ENCODE measurements at places on chromosomes 11 and 22.

- DNase-seq = no peak
Measured at GRCh38 chr11:30445056-30445455, 122.2 kb downstream of the ARL14EP start.

DNA sequence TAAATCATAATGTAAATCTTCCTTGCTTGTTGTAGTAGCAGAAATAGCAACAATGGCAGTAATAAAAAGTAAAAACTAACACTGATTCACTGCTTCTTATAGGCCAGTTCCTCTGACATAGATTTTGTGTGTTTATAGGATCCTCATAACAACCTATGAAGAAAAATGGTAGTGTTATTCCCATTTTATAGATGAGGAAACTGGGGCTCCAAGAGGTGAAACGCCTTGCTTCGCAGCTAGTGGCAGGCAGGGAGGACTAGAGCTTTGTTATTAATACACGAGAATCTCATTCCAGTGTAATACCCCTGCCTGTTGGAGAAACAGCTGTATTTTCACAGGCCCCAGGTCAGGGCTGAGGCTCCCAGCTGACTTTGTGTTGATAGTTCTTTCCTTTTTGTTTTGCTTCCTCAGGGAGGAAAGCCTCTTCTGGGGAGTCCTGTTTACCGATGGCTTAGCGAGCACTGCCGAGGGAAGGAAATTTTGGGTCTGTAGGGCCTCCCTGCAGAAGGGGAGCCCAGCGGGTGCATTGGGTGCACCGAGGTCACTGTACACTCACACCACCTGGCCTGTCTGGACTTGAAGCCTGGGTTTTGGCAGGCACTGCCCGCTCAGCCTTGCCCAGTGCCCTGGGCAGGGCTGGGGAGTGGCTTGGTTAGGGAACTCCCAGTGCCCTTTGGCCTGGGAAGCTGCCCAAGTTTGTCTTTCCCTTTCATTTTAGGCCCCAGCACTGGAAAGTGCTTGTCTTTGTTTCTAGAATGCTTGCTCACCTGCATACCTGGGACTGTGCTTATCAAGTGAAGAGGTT, 13.5 kb downstream of the KIAA1671 start:
- DNase-seq = no peak

DNA sequence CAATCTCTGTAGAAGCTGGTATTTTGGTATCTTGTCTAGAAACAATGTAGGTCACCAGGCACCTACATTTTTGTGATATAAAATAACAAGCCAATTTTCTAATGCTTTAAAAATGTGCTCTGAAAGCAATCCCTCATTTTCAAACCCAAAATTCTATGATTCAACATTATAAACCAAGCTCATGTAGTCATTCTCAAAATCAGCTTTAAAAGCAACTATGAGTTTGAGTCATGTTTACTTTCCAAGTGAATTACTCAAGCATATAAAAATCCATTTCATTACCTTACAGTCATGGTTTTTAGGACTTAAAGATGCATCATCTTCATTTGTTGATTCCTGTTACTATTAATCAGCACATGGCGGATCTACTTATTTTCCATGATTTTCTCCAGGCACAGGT, 216.4 kb downstream of the GRM5 start:
- DNase-seq = no peak

- DNase-seq = no peak
Measured at GRCh38 chr11:10895285-10895684, 37.4 kb upstream of the ZBED5 start.

DNA sequence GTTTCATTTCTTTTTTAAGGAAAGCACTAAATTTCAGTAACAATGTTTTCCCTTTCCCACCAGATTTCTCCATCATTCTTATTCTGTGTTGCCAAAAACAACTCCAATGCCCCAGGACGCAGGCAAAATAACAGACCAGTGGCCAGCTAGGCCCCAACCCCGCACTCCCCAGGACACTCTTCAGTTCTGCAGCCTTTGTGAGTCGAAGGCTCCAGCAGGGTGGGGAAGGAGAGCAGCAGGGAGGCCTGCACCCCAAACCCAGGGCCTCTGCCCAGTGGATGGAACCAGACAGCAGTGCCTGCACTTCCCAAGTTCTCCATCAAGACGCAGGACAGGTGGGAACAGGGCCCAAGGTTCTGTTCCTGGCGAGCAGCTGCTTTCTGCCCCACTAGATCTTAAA, 34.4 kb downstream of the PPP2R1B start:
- DNase-seq = no peak
